ENCODE measurements at places on chromosomes 6 and 20.

- no peak for DNase-seq
These were observed 15.8 kb upstream of the SERPINB9 start for GRCh38 chr6:2918936-2919335.

GRCh38 chr6:42334870-42335269, 116.9 kb downstream of the TRERF1 start:
- no peak for DNase-seq

DNA sequence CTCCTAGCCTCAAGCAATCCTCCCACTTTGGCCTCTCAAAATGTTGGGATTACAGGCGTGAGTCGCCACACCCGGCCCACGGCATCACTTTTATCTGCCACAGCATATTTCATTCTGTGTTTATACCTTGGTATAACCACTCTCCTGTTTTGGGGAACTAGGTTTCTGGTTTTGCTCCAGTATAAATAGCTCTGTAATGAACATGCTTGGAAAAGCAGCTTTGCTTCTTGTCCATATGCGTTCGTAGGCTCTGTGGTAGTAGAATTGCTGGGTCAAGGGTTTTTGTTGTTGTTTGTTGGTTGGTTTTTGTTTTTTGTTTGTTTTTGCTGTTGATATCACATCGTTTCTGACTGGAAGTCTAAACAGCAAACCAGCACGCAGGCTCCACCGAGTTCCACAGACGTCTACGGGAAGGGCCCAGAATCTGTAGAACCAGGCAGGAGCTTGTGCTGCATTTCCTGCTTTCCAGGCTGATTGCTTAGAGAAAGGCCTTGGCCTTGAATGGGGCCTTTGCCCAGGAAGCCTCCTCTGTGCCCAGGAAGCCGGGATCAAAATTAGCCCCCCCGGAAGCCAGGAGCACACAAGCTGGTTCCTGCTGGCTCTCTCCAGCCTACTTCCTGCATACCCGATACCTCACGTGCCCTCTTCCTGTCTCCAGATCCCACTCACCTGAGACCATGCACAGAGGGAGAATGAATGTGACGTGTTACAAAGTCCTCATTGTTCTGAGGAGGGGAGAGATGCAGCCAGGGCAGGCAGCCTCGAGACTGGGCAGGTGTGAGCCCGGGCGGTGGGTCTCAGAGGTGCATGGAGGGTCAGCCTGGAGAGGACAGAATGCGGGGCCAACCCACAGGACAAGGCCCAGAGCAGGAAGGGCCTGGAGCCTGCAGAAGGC, 34.7 kb downstream of the AAR2 start:
- peak; percentile 33 for DNase-seq

- no peak for DNase-seq
These were observed 188.8 kb upstream of the KHDRBS2 start for GRCh38 chr6:62474793-62475192.

- DNase-seq: no peak
These were observed 238.0 kb downstream of the TBXT start for GRCh38 chr6:165929607-165930006.

- no peak for DNase-seq
These were observed 3.0 kb upstream of the TGM2 start for GRCh38 chr20:38167851-38168760.

DNA sequence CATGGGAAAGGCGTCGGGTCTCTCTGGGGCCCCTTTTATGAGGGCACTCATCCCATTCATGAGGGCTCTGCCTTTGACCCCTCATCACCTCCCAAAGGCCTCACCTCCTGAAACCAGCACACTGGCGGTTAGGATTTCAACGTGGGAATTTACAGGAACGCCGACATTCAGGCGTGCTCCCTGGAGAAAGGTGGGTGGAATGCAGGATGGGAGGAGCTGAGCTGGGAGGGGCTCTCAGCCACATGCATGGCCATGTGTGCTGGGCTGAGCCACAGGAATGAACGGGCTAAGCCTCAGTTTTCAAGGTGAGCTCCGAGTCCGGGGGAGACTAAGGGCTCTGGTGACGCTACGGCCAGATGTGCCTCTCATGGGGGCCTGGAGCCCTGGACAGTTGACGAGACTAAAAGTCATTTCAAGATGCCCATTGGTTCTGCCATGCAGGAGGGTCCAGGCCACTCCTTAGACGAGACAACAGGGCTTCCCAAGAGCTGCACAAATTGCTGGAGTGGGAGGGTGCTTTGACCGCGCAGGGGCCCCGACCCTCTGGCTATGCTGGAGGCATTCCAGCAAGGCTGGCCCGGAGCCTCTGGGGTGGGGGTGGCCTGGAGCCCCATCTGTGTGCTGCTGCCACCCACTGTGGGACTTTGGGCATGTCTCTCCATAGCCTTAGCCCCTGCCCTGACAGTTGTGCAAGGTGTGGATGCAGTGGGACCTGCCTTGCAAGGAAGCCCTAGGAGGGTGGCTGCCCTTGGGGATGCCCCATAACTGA, 3.8 kb upstream of the ARFGAP1 start:
- DNase-seq: no peak

DNA sequence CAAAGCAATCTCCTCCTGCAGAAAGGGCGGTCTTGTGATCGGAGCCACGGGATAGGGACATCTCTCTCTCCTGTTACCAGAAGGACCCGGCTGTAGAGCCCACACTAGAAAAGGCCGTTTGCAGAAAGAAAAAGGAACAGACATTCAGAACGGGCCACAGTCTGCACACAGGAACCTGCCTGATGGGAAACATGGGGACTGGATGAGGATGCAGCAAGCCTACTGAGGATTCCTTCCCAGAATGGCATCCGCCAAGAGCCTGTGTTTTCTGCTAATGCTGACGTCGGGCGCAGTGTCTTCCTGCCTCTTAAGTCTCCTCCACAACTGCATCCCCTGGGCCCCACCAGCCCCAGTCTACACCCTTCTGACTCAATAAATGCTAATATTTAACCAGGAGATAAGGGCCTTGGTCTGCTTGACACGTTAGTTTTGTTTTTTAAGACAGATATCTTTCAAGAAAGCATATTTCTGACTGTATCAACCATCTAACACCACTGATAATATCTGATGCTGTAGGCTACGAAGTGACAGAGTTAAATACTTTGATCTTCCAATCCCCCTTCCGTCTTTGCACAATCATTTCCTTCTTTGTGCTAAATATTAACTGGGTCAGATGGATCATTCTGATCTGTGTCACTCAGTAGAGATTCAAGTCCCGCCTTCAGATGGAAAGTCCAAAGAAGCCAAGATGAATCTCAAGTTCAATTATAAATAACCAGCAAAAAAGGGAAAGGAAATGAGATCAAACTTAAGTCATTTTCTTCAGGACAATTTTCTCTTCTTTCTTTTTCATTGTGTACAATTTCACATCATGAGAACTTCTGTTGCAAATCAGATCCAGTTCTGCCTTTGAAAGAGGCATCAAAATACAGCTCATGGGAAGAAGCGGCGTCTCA, 20.7 kb downstream of the FAM50B start:
- DNase-seq: no peak

DNA sequence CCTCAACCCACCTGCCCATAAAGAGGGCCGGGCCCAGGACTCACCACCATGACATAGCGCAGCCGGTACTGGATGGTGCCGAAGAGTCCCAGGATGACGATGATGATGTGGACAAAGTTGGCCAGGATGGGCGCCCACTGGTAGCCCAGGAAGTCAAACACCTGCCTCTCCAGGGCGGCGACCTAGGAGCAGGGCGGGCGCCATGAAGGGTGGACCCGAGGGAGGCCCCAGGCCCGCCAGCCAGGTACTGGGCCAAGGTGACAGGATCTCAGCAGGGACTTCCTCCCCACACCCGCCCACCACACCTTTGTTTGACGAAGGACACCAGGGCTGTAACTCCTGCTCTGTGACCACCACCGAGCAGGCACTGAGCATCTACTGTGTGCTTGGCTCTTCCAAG, 4.4 kb downstream of the NKAIN4 start:
- no peak for DNase-seq

GRCh38 chr6:15322781-15323536, 77.1 kb downstream of the JARID2 start:
- no peak for DNase-seq

DNA sequence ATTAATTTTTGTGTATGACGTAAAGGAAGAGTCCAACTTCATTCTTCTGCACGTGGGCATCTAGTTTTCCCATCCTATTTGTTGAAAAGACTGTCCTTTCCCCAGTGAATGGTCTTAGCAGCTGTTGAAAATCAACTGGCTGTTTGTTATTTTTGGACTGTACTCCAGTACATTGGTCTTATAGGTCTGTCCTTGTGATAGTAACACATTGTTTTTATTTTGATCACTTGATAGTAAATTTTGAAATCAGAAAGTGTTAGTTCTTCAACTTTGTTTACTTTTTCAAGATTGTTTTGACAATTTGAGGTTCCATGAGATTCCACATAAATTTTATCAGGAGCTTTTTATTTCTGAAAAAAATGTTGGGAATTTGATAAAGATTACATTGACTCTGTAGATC, 280.2 kb upstream of the FOXQ1 start:
- DNase-seq: no peak

- DNase-seq: no peak
These were observed 210.1 kb upstream of the CCN2 start for GRCh38 chr6:132161283-132161682.

GRCh38 chr20:53283011-53283410, 310.6 kb downstream of the ZNF217 start:
- no peak for DNase-seq

DNA sequence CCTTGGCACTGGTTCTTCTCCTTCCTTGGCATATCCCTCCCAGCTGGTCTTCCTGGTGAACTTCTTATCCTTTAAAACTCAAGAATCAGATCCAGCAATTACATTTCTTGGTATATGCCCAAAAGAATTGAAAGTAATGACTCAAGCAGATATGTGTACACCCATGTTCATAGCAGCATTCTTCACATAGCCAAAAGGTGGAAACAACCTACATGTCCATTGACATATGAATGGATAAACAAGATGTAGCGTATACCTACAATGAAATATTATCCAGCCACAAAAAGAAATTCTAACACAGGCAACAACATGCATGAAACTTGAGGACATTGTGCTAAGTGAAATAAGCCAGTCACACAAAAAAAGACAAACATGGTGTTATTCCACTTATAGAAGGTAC, 103.7 kb upstream of the NT5E start:
- no peak for DNase-seq

- no peak for DNase-seq
These were observed 13.9 kb upstream of the SULF2 start for GRCh38 chr20:47799116-47799715.

- no peak for DNase-seq
These were observed 176.4 kb upstream of the AKAP12 start for GRCh38 chr6:151063352-151063751.

- DNase-seq: no peak
These were observed 185.9 kb downstream of the TRIM27 start for GRCh38 chr6:28737750-28738395.

- DNase-seq: no peak
These were observed 22.9 kb downstream of the FAM110A start for GRCh38 chr20:856361-856775.

DNA sequence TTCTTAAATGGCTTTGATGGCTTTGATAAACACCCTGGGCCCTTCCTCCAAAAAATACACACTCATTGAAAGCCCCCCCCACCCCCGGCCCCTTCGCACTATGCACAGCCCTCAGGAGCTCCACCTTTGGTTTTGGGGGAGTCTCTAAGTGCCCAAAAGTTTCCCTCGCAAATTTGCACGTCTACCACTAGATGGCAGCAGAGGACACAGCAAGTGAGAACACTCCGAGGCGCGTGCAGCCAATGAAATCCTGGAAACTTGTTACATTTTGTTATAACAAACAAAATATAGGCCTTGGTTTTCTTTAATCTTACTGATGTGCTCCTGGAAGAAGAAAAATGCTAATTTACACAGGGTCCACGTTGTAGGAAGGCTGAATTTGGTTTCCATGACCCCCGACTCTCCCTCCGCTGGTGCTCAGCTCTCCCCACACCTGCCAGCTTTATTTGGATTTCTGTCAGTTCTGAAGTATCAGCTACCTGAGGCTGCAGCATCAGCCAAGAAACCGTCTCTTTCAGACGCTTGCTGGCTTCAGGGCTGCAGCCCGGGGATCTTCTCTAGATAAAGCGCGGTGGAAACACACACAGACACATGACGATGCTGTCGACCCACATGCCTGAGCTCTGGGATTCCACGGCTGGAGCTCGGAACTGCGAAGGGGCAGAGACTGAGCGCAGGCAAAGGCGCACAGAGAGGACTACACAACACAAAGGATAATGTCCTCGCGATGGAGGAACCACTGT, 148.3 kb upstream of the RPS6KA2 start:
- peak; percentile 84 for DNase-seq

GRCh38 chr20:30506100-30506499, 751.4 kb upstream of the DEFB115 start:
- no peak for DNase-seq

- no peak for DNase-seq
These were observed 45.6 kb upstream of the RAB23 start for GRCh38 chr6:57267586-57268293.

DNA sequence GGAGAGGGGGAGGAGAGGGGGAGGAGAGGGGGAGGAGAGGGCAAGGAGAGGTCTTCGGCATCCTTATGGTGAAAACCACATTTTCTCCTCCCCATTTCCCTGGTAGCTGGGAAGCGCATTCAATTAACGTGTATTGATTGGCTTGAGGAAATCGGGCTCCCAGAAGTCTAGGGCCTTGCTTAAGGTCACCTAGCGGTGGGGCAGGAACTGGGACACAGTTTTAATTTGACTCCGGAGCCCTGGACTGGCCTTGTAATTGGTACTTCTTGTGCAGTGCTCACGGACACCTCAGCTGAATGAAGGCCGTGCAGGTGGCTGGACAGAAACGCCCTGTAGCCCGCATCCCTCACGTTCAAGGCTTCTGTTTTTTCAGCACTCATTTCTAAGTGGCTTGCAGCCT, 42.8 kb downstream of the CTCFL start:
- no peak for DNase-seq

DNA sequence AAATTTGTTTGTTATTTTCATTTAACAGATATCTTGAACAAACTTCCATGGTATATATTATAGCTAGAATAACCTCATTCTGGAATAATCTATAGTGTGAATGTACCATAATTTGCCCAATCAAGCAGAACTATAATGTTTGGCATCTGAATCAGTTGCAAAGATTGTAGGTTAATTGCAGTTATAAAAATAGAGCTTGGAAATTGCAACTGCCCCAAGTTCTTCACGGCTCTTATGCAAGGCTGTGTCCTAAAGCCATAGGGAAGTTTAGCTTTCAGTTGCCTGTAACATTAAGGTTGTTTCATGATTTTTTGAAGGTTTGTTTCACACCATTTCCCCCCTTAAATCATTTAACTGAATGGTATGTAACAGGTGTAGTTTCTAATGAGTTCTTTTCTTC, 19.4 kb downstream of the NQO2 start:
- DNase-seq: no peak

- DNase-seq: peak; percentile 71
These were observed 8.8 kb downstream of the DLGAP4 start for GRCh38 chr20:36314734-36315544.

GRCh38 chr6:157029980-157030690, 253.0 kb downstream of the ARID1B start:
- no peak for DNase-seq

- DNase-seq: no peak
These were observed 115.4 kb upstream of the DST start for GRCh38 chr6:56758120-56758519.

- no peak for DNase-seq
These were observed 3.0 kb downstream of the CDH4 start for GRCh38 chr20:61254881-61255626.
